ENCODE measurements at places on chromosomes 4 and X.

GRCh38 chr4:32697281-32697814 lies 1977.2 kb downstream of the PCDH7 start:
- DNase-seq = no peak

DNA sequence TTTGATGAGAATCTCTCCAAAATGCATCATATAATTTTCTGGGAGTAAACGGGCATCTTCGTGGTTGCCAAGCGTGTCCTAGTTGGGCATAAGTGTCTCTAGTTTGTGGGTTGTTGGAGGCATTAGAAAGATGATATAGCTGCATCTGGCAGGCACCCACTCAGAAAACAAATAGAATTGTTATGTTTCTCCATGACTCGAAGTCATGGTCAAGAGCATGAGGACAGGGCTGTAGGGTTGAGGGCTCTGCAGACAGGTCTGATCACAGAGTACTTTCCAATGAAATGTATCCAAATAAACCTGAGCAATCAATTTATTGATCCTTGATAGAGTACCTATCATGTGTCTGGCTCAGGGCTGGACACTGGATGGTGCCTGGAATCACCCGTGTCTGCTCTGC lies 82.7 kb downstream of the SORCS2 start:
- no peak for DNase-seq

DNA sequence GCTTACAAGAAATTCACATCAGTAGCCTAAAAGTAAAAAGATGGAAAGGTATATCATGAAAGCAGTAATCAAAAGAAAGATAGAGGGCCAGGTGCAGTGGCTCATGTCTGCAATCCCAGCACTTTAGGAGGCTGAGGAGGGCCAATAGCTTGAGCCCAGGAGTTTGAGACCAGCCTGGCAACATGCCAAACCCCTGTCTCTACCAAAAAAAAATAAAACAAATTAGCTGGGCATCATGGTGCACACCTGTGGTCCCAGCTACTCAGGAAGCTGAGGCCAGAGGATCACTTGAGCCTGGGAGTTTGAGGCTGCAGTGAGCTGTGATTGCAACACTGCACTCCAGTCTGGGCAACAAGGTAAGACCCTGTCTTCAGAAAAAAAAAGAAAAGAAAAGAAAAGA lies 55.5 kb downstream of the GSPT2 start:
- no peak for DNase-seq

DNA sequence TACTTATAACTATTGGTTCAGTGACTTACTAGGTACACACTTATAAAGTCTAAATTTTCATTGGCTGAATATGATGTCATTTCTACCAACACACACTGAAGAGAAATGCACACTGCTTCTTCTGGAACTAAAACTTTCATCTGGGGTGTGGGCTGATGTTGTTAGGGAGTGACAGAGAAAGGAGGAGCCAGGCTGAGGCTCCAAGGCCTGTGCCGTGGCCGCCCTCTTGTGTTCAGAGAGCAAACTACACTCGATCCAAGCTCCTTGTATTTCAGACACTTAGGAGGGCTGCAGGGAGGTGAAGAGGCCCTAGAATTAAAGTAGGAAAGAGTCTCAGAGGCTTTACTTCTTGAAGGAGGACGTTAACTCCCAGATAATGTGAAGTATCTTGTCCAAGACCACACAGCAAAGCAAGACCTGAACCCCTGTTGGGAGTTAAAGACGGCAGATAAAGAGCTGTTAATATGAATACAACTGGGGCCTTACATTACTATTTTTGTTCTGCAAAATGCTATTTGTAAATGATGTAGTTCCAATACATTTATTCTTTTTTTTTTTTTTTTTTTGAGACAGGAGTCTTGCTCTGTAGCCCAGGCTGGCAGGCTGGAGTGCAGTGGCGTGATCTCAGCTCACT lies 137.5 kb downstream of the AFAP1 start:
- peak; percentile 74 for DNase-seq

- no peak for DNase-seq
These were observed 11.3 kb downstream of the PI4K2B start for GRCh38 chr4:25245181-25245580.

GRCh38 chr4:47809654-47810203 lies 28.1 kb downstream of the CORIN start:
- no peak for DNase-seq

GRCh38 chr4:75718529-75718928 lies 5.8 kb upstream of the USO1 start:
- DNase-seq = no peak

- no peak for DNase-seq
These were observed 15.1 kb upstream of the INTS6L start for GRCh38 chrX:135505351-135505750.

Measured in activated gamma-delta T cell treated with Interleukin-2 at 50 U/mL for 16 hours (primary cell).